ENCODE measurements at places on chromosomes 5 and 9.

DNA sequence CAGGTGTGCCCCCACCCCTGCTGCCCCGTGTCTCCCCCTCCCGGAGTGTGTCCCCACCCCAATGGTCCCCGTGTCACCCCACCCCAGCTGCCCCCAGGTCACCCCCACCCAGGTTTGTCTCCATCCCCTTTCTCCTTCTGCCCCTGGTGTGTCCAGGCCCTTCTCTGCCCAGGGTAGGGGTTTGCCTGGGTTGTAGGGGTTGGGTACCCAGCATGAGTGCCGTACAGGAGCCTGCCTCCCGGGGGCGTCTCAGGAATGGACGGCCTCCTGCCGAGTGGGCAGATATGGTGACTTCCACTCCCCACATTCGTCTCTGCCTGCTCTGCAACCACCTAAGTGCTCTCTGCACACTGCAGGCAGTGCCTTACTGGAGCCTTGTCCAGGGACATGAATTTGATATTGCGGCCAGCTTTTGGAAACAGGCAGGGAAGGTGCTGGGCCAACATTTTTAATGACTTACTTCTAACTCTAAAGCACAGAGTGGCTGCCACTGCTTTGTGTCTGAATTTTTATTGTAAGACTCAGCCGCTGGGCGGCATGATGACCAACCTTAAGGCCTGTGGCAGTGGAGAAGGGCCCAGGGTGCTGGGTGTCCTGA is 6.7 kb downstream of the LRRC14B start:
- no peak for DNase-seq

- DNase-seq = no peak
Observed at GRCh38 chr5:178399701-178400095, 167.1 kb upstream of the PHYKPL start.

GRCh38 chr5:153562189-153562588 is 71.7 kb downstream of the GRIA1 start:
- DNase-seq = no peak

- no peak for DNase-seq
Observed at GRCh38 chr9:137673886-137674285, 55.1 kb downstream of the EHMT1 start.

GRCh38 chr9:106467113-106467864 is 395.7 kb upstream of the ZNF462 start:
- no peak for DNase-seq

GRCh38 chr9:115598751-115599150 is 480.8 kb upstream of the TNC start:
- DNase-seq = no peak

DNA sequence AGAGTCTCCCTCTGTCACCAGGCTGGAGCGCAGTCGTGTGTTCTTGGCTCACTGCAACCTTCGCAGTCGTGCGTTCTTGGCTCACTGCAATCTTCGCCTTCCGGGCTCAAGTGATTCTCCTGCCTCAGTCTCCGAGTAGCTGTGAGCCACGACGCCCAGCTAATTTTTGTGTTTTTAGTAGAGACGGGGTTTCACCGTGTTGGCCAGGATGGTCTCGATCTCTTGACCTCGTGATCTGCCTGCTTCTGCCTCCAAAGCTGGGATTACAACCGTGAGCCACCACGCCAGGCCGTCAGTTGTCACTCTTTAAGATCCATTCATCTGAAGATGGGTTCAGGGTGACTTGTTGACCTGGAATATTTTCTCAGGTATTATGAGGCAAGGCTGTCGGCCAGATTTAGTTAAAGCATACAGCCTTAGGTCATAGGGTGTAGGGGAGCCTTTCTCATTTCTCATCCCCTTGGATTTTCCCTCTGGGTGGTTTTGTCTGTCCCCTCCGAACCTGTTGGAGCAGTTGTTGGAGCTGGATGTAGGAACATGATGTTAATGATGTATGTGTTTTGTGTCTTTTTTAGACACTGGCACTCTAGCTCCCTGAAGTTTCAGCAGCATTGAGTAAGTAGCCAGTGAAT is 1.6 kb downstream of the SLC22A5 start:
- no peak for DNase-seq

GRCh38 chr9:131622523-131622922 is 77.2 kb downstream of the PRRT1B start:
- DNase-seq = no peak

DNA sequence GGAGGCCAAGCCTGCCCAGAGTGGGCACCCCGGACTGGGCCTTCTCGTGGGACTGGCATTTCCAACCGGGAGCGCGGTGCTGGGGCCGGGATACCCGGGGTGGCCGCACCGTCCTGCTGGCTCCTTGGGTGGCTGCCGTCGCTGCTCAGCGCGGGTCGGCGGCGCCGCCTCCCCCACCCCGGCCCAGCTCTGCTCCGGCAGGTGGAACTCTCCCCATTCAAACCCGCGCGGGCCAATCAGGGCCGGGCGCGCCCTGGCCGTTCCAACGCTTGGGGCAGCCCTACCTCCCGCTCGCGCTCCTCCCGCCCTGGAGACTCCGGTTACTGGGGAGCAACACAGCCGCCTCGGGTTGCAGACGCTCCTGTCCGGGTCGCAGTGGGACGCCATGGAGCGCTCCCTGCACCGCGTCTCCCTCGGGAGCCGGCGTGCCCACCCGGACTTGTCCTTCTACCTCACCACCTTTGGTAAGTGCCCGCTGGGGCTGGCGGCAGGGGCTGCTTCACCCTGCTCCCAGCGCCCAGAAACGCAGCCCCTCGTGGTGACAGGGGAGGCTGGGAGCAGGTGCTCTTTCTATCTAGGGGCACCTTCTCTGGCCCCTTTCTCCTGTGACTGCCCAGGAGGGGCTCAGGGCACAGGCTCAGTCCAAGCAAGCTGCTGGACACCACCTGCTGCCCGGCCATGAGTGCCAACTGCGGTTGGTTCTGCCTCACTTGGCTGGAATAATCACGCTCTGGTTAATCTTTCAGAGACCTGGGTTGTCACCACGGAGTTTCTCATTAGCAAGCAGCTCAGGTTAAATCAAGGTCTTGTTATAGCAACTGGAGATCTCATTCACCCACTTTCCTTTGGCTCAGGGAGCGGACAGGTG is at the start of gene RGS3:
Gene RGS3, plus strand, starts transcription at position 310 of the 868 bp plus-strand sequence. Its CDS starts 76 bp downstream, at position 386.
- DNase-seq = no peak

DNA sequence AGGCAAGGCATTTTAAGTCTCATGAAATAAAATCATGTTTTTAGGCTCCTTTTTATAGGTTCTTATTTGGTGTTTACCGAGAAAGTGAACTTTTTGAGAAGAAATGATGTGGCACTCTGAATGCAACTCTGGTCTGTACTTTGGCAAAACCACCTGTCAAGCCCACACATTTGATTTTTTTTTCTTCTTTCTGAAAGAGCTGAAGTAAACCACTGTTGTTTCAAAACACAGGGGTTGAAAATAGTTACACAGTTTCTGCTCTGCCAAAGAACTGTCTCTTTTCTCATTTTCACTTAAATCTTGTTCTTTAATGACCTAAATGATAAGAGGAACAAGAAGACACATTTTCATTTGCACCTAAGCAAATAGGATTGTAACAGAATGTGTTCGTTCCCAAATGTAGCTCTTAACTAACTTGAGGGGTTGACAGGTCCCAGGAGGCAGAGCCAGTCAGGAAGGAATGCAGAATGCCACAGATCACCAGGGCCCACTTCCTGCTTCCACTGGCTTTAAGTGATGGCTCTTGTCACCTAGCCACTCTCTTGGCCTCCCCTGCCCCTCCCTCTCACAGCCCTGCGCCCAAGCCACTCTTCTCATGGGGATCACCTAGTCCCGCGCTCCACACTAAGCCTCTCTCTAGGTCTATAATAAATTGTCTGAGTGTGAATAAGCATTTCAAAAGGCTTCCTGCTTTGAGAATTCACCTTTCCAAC is 47.3 kb downstream of the MED27 start:
- DNase-seq = no peak

All from stimulated activated CD8-positive, alpha-beta memory T cell treated with anti-CD3 and anti-CD28 coated beads, Interleukin-4, amount 100 ng/mL, for 4 hours (primary cell).